ENCODE measurements at places on chromosomes 13 and 19.

DNA sequence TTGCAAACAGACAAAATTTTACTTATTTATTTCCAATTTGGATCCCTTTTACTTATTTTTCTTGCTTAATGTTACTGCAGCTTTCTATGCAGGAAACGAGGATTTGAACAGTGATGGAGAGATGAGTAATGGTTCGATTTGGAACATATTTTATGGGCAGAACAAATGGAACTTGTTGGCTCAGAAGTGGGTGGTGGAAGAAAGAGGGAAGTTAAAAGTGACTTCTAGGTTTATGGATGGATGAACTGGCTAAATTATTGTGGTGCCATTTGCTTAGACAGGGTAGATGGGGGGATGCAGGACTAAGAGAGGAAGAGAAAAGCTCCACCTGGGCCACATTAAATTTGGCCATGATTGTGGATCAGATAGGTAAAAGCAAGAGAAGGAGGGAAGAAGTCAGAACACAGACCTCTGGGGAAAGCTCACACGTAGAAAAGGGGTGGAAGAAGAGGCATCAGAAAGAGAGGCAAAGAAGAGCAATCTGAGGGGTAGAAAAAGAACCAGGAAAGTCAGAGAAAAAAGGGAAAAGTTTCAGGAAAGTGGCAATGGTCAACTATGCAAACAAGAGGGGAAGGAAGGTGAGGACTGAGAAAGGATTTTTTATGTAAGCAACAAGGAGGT is 768 bp upstream of the CYSLTR2 start:
- DNase-seq: no peak

GRCh38 chr19:47758443-47758804 is 13.1 kb downstream of the NOP53 start:
- no peak for DNase-seq

- DNase-seq: no peak
These were observed 25.9 kb upstream of the CCNP start for GRCh38 chr19:40252395-40252794.

GRCh38 chr13:44826591-44827350 is 162.5 kb downstream of the NUFIP1 start:
- no peak for DNase-seq

DNA sequence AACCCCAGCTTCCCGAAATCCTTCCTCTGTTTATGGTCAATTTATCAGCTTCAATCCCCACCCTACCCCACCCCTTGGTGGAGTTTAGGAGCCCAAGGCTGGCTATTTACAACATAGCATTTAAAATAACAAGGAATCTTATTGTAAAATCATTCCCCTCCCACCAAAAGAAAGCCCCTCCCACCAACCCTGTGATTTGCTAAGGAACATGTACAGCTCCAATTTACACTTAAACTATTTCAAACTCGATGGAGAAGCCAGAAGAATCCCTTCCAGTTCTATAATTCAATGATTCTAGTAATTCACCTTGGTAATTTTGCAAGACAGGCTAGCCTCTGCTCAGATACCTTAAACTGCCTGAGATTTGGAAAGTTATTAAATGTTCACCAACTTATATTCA is 3.0 kb downstream of the LATS2 start:
- DNase-seq: no peak

- DNase-seq: peak; percentile 53
These were observed 11.4 kb downstream of the LPAR6 start for GRCh38 chr13:48401480-48401879.

- no peak for DNase-seq
These were observed 5.9 kb upstream of the MLNR start for GRCh38 chr13:49213997-49214916.

DNA sequence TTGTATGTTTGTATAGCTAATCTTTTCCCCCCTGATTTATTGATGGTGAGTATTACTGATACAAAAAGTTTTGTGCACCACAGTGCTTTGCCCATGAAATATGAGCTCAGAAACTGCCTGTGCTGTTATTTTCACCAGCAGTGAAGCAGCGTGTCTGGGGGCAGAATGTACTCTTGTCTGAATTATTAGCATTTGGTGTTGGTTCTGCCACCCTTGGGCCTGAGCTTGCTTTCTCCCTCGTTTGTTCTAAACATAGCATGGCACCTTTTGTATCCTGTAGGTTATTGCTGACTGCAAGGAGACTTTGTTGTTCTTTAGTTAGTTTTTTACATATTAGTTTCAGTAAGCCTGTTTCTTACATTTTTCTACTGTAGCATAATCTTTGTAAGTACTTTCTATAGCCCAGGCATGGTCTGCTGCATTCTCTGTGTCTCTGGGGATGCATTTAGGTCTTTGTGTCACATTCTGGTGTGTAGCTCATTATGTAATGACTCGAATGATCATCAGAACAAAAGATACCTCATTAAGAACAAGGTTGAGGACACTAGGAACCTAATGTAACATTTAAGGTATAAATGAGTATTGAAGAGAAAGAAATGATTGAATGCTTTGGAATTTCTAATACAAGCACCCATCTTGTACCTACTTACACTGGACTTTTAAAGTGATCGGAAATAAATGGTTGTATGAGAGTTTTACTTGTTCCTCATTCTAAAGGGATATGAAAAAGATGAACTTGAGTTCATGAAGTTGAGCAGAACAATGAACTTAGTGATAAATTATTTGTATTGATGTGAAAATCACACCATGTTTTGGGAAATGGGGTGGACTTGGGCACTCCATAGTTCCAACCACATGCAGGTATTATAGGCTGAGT is 50.3 kb upstream of the GPI start:
- DNase-seq: no peak

DNA sequence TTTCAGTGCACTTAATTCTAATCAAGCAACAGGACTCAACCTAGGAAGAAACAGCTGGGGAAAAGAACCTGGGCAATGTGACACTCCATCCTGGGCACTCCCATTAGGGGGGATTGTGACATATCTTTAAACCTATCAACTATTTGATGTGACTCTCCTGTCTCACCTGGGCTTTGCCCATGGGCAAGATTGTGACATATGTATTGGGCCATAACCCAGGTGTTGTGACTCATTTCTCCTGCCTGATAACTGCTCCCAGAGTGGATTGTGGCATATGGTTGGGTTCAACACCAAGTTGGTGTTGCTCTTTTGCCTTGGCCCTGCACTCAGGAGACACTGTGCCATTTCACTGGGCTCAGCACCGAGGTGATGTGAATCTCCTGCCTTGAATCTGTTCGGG is 82.6 kb downstream of the ZNF723 start:
- DNase-seq: no peak

DNA sequence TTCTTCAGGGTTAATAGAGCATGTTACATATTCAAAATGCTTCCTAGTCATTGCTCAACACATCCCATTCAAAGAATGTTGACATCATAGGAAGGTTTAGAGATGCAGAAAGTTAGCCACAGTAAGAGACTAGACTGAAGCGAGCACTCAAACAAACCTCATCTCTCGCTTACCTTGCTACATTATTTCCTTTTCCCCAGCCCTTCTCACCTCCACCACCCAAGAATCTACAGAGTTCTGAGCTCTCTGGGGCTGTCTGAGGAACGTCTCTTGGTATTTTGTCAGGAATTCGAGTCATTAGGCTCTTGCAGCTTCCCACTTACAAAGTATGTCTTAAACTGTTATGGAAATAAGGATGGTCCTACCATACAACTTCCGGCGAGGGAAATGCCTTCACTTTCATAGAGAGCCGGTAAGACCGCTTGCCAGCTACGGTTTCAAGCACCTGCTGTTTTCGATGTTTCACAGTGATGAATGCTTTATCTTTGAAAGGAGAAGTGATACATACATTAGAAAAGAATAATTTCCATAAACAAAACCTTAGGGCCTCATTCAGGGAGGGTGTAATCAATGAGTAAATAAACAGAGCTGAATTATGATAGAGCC is 65.1 kb downstream of the FLT1 start:
- DNase-seq: no peak

DNA sequence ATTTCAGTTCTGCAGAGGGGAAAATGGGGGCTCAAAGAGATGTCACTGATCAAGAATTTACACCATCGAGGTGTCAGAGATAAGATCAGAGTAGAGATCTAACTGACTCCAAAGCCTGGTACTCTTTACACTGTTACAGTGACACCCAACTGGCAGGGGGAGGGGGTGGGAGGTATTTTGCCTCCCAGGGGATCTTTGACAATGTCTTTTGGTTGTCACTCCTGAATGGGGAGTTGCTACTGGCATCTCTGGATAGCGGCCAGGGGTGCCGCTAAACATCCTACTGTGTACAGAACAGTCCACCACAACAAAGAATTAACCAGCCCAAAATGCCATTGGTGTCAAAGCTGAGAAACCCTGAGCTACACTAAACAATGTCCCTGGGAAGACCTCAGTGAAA is 3.1 kb downstream of the FPR3 start:
- DNase-seq: no peak

- no peak for DNase-seq
These were observed 235.8 kb downstream of the EFNB2 start for GRCh38 chr13:106299621-106300020.

DNA sequence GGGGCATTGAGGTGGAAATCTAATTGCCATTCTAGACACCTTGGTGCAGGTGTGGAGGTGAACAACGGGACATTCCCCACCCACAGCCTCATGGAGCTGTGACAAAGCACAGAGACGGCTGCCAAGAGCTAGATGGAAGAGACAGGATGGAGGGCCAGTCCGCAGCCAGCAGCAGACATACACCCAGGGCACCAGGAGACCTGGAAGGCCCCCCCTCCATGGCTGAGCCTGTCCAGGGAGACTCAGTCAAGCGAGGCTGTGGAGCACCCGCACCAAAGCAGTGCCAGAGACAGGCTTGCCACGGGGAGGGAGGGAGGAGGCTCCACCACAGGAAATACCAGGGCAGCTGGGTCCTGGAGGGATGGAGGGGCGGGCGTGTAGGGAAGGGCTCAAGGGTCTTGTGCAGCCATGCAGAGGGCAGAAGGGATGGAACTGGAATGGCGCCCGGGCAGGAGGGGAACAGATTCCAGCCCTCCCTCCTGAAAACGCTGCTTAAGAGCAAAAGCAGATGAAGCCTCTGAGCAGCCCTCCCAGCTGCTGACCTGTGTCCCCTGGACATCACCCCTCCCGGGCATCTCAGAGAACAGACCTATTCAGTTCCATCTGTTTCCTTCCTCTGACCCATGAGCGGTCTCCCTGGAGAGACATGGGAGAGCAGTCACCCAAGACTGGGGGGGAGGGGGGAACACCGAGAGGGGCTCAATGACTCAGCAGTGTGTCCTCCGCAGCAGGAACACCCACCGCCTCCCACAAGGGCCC is 14.4 kb downstream of the EPS15L1 start:
- DNase-seq: no peak

GRCh38 chr13:65868099-65868498 is 1362.0 kb downstream of the PCDH9 start:
- DNase-seq: no peak

- no peak for DNase-seq
These were observed 2.3 kb downstream of the TMEM86B start for GRCh38 chr19:55226273-55226672.

DNA sequence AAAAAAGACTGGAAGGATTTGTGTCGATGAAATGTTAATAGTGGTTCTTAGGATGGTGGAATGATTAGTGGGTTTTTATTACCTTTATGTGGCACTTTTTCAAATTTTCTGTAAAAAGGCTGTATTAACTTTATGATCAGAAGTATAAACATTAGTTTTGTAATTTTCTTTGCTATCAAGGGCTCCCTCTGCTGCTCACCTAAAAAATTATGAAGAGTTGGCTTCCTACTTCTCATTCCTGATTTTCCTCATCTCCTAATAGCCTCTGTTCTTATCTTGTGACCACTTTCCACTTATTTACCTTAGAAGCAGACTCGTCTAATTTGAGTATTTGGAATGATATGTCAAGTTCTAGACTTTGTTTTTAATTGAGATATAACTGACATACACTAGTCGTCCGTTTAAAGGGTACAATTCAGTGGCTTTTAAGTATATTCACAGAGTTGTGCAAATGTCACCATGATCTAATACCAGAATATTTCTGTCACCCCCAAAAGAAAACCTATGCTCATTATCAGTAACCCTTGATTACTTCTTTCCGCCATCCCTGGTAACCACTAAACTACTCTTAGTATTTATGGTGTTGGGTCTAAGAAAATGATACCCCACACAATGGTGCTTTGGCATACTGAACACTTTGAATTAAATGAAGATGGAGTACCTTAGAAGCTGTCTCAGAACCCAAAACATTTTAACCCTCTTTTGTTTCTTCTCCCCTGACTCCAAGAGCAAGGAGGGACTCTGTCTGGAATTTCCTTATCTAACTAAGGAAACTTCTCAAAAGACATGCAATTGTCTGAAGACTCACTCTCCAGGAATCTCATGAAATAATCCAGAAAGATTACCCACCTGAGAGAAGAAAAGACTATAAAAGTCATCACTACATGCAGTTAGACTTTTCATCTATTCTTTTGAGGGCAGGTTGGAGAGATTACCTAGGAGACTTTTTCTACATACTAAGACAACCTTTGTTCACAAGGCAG is 311.3 kb downstream of the DLEU7 start:
- peak; percentile 35 for DNase-seq

DNA sequence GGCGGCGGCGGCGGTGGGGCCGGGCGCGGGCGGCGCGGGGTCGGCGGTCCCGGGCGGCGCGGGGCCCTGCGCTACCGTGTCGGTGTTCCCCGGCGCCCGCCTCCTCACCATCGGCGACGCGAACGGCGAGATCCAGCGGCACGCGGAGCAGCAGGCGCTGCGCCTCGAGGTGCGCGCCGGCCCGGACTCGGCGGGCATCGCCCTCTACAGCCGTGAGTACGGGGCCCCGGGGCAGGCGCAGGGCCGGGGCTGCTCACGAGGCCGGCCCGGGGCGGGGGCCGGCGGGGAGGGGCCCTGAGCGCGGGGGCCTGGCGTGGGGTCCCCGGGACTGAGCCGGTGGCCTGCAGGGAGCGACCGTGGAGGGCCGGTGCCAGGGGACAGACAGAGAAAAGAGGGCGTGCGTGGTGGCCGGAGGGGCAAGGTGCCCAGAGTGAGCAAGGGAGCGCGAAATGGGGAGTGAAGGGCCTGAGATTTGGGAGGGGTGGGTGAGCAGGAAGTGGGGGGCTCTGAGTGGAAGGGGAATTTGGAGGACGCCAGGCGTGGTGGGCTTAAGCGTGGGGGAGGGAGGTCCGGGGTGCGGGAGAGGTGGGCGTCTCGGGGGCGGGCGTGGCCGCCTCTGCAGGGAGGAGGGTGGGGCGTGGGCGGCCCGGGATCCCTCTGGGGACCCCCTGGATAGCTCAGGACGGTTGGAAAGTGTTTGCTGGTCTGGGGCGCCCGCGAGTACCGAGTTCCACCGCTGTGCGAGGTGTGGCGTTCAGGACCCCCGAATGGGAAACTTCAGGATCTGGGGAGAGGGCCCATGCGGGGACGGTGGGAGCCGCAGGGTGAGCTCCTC is 575 bp downstream of the CARM1 start:
- DNase-seq: no peak

- no peak for DNase-seq
These were observed 18.6 kb upstream of the INSR start for GRCh38 chr19:7312816-7313215.

Data from CD4-positive, alpha-beta T cell treated with Interleukin-17A for 1 hour (primary cell).